Heart right ventricle (tissue), 16 donors: ENCODE measurements at places on chromosomes 2 and 18. TPM values are rescaled to one million over a fixed set of nuclear protein-coding genes. Genes with fewer than 3 reads are reported as not detected.

DNA sequence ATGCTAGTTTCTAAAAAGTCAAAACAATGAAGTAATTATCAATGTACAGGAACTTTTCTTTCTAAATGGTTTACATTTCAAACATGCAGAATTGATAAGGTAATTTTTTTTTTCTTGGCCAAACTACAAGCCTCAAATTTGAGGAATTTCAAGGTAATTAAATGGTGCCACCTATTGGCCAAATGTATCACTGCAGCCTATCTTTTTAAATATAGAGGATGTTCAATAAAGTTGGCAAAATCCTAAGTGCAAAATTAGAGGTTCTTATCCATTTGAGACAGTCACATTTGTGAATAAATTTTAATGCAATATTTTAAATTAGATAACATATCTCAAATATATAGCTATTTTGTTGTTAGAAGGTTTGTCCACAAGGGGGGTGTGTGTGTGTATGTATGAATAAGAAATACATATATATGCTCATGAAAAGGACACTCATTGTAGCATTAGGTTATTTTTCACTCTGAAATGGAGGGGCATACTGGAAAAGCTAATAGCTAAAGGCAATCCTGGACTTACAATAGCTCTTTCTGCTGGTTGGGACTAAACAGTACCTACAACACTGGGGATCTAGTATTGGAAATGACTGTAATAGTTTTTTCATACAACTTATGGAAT is 26.2 kb downstream of the MMADHC start:
- no peak overlapping the region for H3K4me3 ChIP-seq
- DNase-seq, result no peak
- no peak overlapping the region for H3K27ac ChIP-seq
- H3K4me1 ChIP-seq, result no peaks in the 10 kb centered on the region
- no peaks in the 10 kb centered on the region for H3K36me3 ChIP-seq

Gene KCNIP3
- total RNA-seq, result 6.2 TPM

DNA sequence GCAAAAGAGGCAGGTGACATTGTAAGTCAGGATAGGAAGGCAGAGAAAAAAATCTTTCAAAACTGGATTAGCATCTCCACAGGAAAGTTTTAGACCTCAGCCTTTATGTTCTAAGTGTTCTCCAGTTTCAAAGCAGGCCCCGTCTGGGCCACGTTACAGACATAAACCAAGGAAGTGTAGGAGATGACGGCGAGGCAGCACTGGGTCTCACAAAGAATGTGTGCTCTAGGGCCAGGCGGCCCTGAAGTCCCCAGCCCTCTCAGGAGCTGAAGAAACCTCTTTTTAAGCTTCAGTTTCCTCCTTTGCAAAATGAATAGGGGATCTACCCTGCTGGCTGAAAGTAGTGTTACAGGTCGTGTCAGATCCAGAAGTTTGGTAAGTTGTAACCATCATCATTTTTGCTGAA is 81.7 kb downstream of the SPRED2 start:
- H3K27me3 ChIP-seq, result no peaks in the 10 kb centered on the region
- H3K27ac ChIP-seq, result peak overlapping the region; percentile 18
- peaks cover 68% of the 10 kb centered on the region for H3K4me1 ChIP-seq
- no peak overlapping the region for H3K4me3 ChIP-seq

GRCh38 chr2:122446761-122447160 is 691.3 kb downstream of the TSN start:
- no peaks in the 10 kb centered on the region for H3K4me1 ChIP-seq
- no peak overlapping the region for H3K4me3 ChIP-seq

DNA sequence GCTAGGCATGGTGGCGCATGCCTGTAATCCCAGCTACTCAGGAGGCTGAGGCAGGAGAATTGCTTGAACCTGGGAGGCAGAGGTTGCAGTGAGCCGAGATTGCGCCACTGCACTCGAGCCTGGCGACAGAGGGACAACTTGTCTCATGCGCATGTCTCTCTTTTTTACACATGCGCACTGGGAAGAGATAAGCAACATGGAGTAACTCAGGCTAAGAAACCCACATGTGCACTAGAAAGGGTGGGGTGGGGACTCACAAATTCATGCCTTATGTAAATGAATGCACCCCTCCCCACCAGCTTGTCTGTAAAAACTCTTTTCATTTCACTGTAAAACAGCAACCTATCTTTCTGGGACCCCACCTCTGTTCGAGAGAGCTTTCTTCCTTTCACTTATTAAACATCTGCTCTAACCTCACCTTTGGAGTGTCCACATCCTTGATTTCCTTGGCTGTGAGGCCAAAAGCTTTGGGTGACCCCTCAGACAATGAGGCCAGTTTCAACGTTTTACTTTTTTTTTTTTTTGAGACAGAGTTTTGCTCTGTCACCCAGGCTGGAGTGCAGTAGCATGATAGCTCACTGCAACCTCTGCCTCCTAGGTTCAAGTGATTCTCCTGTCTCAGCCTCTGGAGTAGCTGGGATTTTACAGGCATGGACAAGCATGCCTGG is 91.6 kb upstream of the RMP24 start:
- no peaks in the 10 kb centered on the region for H3K27me3 ChIP-seq
- no peak overlapping the region for H3K27ac ChIP-seq
- DNase-seq, result no peak
- H3K4me3 ChIP-seq, result no peak overlapping the region
- no peaks in the 10 kb centered on the region for H3K36me3 ChIP-seq

Gene SOCS6
- total RNA-seq, result 18.5 TPM

Gene MTA3
- total RNA-seq, result 21.1 TPM

Gene CEBPZOS
- 63.2 TPM for total RNA-seq

- H3K4me1 ChIP-seq, result no peaks in the 10 kb centered on the region
- no peaks in the 10 kb centered on the region for H3K36me3 ChIP-seq
- no peak for DNase-seq
- no peak overlapping the region for H3K4me3 ChIP-seq
- no peak overlapping the region for H3K27ac ChIP-seq
- no peaks in the 10 kb centered on the region for H3K27me3 ChIP-seq
Observed at GRCh38 chr2:10292033-10292432, 10.7 kb upstream of the HPCAL1 start.

GRCh38 chr2:236866542-236867340 is 218.9 kb upstream of the COPS8 start:
- no peak overlapping the region for H3K27ac ChIP-seq
- no peak overlapping the region for H3K4me3 ChIP-seq
- H3K27me3 ChIP-seq, result no peaks in the 10 kb centered on the region
- no peak for DNase-seq

DNA sequence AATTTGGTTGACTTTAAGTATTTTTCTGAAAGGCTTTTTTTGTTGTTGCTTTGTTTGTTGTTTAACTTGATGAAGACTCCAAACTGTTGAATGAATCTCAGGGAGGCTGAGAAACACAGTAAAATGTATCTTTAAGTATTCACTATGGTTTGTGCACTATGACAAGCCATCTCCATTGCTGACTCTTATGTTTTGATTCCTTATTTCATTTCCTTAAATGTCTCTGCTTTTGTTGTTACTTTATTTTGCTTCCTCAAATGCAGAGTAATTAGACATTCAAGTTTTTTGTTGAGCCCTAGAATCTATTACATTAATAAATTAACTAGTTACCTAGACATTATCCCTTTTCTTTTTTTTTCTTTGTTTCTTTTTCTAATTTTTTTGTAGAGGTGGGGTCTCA is 46.3 kb upstream of the SLC39A10 start:
- H3K27me3 ChIP-seq, result no peaks in the 10 kb centered on the region
- H3K36me3 ChIP-seq, result no peaks in the 10 kb centered on the region
- H3K4me3 ChIP-seq, result no peak overlapping the region
- H3K4me1 ChIP-seq, result peaks cover 27% of the 10 kb centered on the region
- H3K27ac ChIP-seq, result no peak overlapping the region
- no peak for DNase-seq

DNA sequence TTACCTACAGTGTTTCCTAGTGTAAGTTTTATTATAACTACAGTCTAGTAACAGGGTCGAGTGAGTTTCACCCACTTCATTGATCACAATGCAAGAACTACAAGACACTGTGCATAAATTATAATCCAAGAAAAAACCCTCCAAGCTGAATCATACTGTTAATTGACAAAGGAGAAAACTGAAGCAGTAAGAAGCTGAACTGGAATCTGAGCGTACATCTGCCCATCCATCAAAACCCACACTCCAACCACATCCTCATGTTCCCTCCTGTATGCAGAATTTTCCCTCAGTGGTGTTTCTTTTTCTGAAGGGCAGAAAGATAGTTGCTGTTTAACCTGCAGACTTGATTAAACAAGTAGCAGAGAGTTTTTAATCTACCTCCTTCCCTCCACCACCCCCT is 49.5 kb upstream of the KIDINS220 start:
- DNase-seq, result no peak
- H3K27me3 ChIP-seq, result no peaks in the 10 kb centered on the region
- H3K4me3 ChIP-seq, result no peak overlapping the region
- H3K4me1 ChIP-seq, result no peaks in the 10 kb centered on the region

Gene PIEZO2
- 0.26 TPM for total RNA-seq

DNA sequence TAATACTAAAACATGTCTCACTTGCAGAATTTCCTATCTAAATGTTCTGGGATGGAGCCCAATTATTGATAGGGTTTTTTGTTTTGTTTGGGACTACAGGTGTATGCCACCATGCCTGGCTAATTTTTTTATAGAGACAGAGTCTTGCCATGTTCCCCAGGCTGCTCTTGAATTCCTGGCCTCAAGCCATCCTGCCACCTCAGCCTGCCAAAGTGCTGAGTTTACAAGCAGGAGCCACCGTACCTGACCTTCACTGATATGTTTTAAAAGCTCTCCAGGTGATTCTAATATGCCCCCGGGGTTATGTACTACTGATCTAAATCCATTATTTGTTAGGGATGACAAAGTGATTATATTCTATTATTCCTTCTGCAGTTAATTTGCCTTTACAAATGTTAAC is 2.2 kb downstream of the ELAC1 start:
- peak; percentile 26 for DNase-seq
- no peak overlapping the region for H3K27ac ChIP-seq
- H3K27me3 ChIP-seq, result no peaks in the 10 kb centered on the region
- peaks cover 22% of the 10 kb centered on the region for H3K4me1 ChIP-seq

GRCh38 chr18:73861771-73862170 is 285.9 kb downstream of the FBXO15 start:
- no peaks in the 10 kb centered on the region for H3K4me1 ChIP-seq
- DNase-seq, result no peak
- H3K4me3 ChIP-seq, result no peak overlapping the region
- no peaks in the 10 kb centered on the region for H3K27me3 ChIP-seq

DNA sequence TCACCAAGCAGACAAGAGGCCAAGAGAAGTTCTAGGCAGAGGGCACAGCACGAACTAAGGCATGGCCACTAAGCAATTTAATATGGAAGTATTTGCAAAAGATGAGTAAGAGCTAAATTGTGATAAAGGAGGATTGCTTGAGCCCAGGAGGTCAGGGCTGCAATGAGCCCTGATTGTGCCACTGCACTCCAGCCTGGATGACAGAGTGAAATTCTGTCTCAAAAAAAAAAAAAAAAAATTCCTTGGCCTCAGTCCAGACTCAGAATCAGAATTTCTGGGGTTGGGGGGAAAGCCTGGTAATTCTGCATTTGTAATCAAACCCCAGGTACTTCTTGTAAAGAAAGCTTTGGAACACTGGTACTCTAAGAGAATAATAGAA is 46.8 kb upstream of the RTN4 start:
- no peak for DNase-seq
- no peaks in the 10 kb centered on the region for H3K27me3 ChIP-seq
- no peaks in the 10 kb centered on the region for H3K36me3 ChIP-seq
- H3K27ac ChIP-seq, result peak overlapping the region; percentile 69

Gene RBKS
- total RNA-seq, result 3.6 TPM

DNA sequence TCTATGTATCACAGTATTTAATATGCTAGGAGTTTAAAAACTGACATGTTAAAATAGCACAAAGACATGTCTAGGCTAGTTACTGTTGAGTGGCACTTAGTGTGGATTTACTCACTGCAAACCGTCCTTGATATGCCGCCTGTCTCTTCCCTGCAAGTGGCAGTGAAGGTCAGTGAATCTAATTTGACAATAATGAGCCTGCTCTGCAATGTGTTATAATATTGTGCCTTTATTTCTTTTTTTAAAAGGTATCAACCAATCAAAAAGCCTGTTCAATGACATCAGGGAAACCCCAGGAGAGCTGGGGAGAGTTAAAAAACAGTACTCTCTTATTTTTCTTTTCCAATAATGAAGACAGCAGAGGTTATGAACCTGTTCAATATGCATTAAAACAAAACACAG is 384.1 kb downstream of the ERBB4 start:
- no peak for DNase-seq
- no peak overlapping the region for H3K4me3 ChIP-seq
- no peak overlapping the region for H3K27ac ChIP-seq
- H3K4me1 ChIP-seq, result no peaks in the 10 kb centered on the region
- H3K27me3 ChIP-seq, result no peaks in the 10 kb centered on the region

Gene FBXO48
- total RNA-seq, result 0.27 TPM

Gene CDK15
- total RNA-seq, result 0.39 TPM

DNA sequence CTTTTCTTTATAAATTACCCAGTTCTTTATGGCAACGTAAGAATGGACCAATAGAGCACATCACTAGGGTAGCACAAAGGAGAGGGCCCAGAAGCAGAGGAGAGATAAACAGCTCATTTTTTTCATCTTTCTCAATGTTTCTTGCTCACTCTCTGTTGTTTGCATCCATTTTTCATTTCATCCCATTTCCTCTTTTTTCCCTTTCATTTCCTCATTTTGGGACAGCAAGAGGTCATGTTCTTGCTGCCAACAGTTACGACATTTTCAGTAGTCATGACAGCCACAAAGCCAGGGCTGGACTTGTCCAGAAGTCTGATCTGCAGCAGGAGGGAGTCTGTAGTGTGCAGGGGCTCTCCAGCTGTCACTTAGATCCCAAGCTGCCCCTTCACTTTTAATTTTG is 52.7 kb upstream of the CYP1B1 start:
- H3K27me3 ChIP-seq, result no peaks in the 10 kb centered on the region
- H3K4me1 ChIP-seq, result peaks cover 51% of the 10 kb centered on the region
- no peaks in the 10 kb centered on the region for H3K36me3 ChIP-seq
- peak overlapping the region; percentile 79 for H3K27ac ChIP-seq
- no peak for DNase-seq
- H3K4me3 ChIP-seq, result no peak overlapping the region

DNA sequence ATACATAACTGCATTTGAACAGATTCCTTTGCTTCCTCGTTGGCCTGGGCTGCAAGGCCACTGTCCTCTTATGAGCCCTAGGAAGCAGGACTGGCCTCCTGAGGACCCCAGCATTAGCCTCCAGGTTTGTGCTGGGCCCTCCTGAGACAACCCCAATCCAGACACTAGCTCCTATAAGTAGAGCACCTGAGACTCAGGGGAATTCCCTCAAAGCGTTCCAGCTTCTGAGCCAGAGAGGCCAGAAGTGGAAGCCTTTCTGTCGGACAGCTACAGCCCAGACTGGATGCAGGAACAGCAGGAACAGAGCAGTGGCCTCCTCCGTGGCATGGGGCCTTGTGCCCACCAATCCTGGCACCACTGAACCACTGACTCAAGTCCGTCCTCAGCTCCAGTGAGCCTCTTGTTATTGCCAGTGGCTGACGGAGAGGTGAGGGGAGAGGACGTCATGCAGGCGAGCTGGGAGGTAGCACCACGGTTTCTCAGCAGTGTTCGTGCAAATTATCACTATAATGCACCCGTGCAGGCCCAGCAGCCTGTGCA is 67.2 kb downstream of the NPAS2 start:
- H3K4me3 ChIP-seq, result no peak overlapping the region
- no peak overlapping the region for H3K27ac ChIP-seq
- H3K27me3 ChIP-seq, result no peaks in the 10 kb centered on the region
- no peak for DNase-seq
- H3K36me3 ChIP-seq, result no peaks in the 10 kb centered on the region
- H3K4me1 ChIP-seq, result peaks cover 10% of the 10 kb centered on the region

Gene GPBAR1
- 1.1 TPM for total RNA-seq
